ENCODE measurements at places on chromosomes 2 and 18. TPM values are rescaled to one million over a fixed set of nuclear protein-coding genes. Genes with fewer than 3 reads are reported as not detected.

Gene IL18R1
- total RNA-seq: 1.6 TPM

Gene RNF152
- 4.9 TPM for total RNA-seq

Gene CDK15
- not detected for total RNA-seq

Gene CDKL4
- total RNA-seq: 0.71 TPM

Gene DIS3L2
- total RNA-seq: 13.0 TPM

Gene MC5R
- total RNA-seq: not detected

Gene GULP1
- 11.6 TPM for total RNA-seq

Gene PID1
- total RNA-seq: 3.5 TPM

Gene PPIL3
- total RNA-seq: 12.4 TPM

Gene PRKAG3
- total RNA-seq: not detected

Gene DNAJC10
- 79.7 TPM for total RNA-seq

Gene DNAH7
- 7.0 TPM for total RNA-seq

Gene ENOSF1
- total RNA-seq: 51.2 TPM

Gene EVX2
- total RNA-seq: not detected

Gene SCN7A
- 4.8 TPM for total RNA-seq

Gene LYG2
- not detected for total RNA-seq

Gene RGPD6
- 9.6 TPM for total RNA-seq

Gene CABLES1
- 3.2 TPM for total RNA-seq

Gene EVA1A
- 18.4 TPM for total RNA-seq

Gene ADRA2B
- 0.19 TPM for total RNA-seq

Gene REG1A
- 33,301 TPM for total RNA-seq

Gene NEB
- total RNA-seq: 1.5 TPM

Data from pancreas (tissue), 10 donors.